ENCODE measurements at places on chromosomes 1 and 21. TPM values are rescaled to one million over a fixed set of nuclear protein-coding genes. Genes with fewer than 3 reads are reported as not detected.
A peak's percentile ranks its signal among the peaks of the same experiment; 100 is the strongest.

- no peak for DNase-seq
These were observed 351.4 kb downstream of the NUF2 start for GRCh38 chr1:163672976-163673758.

DNA sequence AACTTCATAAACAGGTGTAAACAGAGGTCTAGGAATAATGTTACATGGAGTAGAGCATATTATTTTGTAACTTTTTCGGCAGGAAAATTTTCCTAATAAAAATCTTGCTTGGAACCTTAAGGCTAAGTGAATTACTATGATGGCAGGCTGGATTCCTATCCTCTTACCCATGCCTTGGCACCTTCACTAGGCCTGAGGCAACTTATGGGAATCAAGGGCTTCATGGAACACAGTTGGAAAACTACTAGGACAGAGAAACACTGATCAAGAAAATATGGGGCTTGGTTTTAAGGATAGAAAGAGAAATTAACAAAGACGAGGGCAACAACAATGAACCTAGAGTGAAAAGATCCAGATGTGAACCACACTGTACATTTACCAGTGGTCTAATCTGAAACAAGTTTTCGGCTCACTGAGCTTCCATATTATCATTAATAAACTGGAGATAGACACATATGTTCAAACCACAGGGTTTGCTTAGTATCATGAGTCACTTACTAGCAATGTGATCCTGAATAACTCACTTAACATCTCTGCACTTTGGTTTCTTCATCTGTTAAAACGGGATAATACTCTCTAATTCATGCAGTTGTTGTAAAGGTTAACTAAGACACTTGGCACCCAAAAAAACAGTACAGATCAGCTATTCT is 68.5 kb downstream of the GPATCH2 start:
- DNase-seq, result peak; percentile 79

PROX1 gene
- total RNA-seq, result 0.22 TPM

GRCh38 chr1:97074771-97075170 is 353.2 kb downstream of the PTBP2 start:
- DNase-seq, result no peak

DNA sequence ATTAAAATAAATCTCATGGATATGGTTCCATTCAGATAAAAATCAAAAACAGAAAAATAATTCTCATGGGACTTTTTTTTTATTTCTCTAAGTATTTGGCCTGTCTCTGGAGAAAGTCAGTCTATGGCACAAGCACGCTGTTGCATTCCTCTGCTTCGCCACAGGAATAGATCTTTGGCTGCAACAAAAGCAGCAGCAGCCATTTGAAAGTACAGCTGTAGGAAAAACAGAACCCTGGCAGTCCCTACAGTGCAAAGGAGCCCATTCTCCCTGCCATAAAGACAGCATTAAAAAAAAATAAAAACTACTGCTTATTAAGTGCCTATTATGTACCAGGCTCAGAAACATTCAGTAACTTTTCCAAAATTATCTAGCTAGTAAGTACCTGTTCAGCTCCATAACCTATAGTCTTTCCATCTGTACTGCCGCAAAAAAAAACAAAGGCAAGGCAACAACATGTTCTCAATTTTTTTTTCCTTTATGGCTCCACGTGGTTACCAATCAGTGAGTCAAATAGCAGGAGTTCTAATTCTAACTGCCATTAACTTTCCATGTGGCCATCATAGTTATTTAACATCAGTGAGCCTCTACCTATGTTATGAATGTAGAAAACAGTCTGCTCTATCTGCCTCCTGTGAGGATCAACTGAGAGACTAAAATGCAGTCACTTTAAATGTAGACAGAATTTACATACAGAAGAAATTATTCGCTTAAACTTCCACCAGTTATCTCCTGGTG is 22.7 kb downstream of the SLC35D1 start:
- DNase-seq, result no peak
